Inflammatory macrophage (primary cell): ENCODE measurements at places on chromosomes 12 and 14.

DNA sequence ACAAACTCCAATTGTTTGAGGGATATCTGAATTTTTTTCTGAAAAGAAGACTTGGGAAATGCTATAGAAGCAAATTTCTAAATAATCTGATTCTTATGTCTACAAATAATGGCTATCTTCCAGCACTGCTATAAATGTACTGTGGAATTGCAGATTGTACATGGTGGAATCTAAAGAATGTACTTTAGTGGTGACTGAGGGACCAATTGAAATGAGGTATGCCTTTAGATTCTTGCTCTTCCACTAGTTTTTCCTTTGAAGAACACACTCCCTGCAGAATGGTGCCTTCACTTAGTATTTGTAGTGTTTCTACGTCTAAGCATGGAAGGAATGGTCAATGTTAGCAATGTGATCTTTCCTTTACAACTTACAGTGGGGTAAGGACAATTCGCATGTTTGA lies 11.7 kb upstream of the PRB4 start:
- no peak for DNase-seq

DNA sequence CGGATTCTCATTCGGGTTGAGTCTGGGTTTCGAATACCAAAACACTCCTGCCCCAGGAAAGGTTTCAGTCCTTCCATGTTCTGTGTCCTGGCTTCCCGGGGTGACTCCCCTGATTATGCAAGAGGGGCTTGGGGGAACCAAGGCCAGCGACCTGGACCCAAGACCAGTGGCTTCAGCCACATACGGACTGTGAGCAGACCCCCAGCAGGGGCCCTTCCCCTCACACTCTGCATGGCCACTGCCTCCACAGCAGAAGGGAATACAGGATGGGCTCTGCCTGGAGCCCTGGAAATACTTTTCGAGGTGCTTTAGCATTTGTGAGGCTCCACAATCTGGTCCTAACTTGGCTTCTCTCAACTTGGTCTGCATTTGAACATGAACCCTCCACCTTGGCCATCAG lies 19.1 kb downstream of the HDAC7 start:
- no peak for DNase-seq

DNA sequence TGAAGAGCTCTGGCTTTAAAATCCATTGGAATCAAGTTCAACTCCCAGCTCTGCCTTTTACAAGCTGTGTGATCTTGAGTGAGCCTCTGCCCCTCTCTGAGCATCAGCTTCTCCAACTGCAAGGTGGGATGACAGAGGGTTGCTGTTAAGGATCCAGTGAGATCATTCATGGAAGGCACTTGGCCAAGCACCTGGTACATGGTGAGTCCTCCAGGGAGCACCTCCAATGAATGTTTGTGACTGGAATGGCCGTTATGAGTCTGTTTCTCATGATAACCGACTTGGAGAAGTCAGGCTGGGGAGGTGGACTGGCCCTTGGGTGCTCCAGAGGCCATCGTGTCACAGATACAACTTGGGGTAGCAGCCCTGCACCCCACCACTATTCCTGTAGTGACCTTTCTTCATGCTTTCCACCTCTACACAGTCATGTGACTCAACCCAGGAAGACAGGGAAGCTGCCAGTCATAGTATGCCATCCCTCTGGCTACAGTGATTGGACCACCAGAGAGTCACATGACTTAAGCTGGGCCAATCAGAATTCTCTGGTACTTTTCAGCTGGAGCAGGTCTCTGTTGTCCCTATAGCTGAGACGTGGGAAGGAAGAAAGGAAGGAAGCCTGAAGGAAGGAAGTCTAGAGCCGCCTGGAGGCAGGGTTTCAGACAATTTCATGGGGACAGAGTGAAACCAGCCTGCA lies 146.5 kb upstream of the MYL2 start:
- DNase-seq = no peak

DNA sequence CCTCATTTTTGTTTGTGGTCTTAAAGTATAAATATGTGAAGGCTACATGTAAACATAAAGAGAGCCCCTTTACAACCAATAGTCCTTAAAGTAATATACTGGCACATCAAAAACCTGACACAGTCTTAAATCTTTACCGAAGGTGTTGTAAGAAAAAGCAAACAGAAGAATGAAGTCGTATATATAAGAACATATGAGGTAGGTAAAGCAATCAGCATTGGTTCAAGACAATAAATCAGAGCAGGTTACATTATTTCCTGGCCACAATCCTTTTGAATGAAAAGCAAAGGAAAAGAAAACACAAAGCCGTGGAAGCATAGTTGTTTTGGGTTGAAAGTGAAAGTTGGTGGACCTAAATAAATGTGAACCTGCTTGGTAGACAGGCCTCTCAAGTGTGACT lies 183.7 kb upstream of the STXBP6 start:
- no peak for DNase-seq

DNA sequence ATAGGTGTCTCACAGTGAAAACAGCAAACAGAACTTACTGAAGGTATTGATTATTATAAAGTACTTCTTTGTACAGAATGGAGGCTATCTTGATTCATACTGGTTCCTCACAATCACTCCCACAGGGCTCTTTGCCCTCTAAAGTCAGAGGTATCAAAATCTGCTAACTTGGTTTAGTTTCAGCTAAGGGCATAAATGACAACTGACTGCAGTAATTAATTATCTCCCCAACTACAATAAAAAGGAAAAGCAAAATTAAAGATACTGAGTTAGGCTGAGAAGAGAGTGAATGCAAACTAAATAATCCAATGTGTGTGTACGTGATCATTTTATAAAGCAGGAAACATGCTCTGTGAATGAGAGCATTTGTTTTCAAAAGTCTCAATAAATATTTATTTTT lies 338.7 kb downstream of the ACSS3 start:
- DNase-seq = no peak

GRCh38 chr12:12466157-12466556 lies 96.5 kb downstream of the DUSP16 start:
- DNase-seq = no peak
